ENCODE measurements at places on chromosomes 12 and 14.

- no peak for DNase-seq
These were observed 84.4 kb downstream of the PPP2R5C start for GRCh38 chr14:101845896-101846295.

DNA sequence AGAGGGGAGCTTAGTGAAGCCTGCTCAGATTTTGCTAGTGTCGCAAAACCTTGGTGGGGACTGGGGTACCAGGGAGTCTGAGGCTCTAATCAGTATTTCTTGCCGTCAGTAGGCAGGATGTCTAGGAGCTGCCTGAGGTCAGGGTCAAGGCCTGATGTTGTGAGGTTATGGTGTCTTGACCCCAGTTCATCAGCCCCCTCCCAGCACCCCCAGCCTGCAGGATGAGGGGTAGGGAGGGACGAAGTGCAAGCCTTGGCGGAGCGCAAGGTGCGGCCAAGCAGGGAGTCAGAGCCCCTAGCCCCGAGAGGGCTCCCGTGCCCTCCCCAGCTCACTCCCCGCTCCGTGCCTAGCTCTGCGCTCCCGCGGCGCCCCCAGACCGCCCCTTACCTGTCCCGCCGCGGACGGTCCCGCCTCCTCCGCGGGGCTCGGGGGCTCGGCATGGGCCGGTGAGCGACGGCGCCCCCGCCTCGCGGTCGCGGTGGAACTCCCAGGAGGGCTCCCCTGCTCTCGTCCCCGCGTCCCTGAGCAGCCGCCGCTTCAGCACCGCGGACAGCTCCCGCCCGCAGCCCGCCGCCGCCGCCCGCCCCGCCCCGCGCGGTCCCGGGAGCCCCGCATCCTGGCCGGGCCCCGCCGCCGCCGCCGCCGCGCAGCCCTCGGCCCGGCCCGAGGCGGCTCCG, 347 bp downstream of the SYNDIG1L start:
- peak; percentile 70 for DNase-seq

GRCh38 chr14:87409393-87409792, 583.6 kb downstream of the GALC start:
- no peak for DNase-seq

GRCh38 chr12:1800401-1801302, 19.7 kb upstream of the LRTM2 start:
- DNase-seq: peak; percentile 44

DNA sequence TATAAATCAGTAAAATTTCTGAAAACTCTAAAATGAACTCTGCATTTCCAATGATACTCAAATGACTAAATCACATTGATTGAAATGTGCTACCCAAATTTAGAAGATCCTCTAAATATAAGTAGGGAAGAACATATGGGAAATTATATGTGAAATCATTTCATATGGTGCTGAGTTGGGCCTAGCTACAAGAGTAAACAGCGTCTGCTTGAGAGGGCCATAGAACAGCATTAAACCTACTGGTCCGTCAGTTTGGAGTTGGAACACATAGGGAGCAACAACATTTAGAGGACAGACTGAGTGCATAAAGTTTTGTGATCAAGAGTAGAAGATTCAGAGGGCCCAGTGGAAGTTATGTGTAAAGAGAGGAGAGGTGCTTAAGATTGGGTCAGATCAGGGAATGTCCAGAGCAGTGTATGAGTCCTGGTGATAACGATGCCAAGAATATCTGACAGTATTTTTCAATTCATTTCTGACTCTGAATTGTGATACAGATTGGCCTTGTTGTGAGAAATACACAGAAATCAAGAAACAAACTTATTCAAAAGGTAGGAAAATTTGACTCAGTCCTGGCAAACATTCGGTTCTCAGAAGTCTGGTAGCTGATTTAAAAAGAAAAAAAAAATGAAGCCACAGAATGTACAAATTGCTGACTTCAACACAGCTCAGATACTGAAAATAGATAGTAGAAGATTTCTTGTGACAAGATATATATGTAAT, 362.2 kb downstream of the CCDC91 start:
- no peak for DNase-seq

GRCh38 chr14:64244279-64244678, 49.9 kb downstream of the ESR2 start:
- no peak for DNase-seq

Measured in B cell (primary cell).